NCI-H2081 treated with DMSO at 0.1 percent for 48 hours (cell line): ENCODE measurements at places on chromosomes 12 and 14.
A peak's percentile ranks its signal among the peaks of the same experiment; 100 is the strongest.

DNA sequence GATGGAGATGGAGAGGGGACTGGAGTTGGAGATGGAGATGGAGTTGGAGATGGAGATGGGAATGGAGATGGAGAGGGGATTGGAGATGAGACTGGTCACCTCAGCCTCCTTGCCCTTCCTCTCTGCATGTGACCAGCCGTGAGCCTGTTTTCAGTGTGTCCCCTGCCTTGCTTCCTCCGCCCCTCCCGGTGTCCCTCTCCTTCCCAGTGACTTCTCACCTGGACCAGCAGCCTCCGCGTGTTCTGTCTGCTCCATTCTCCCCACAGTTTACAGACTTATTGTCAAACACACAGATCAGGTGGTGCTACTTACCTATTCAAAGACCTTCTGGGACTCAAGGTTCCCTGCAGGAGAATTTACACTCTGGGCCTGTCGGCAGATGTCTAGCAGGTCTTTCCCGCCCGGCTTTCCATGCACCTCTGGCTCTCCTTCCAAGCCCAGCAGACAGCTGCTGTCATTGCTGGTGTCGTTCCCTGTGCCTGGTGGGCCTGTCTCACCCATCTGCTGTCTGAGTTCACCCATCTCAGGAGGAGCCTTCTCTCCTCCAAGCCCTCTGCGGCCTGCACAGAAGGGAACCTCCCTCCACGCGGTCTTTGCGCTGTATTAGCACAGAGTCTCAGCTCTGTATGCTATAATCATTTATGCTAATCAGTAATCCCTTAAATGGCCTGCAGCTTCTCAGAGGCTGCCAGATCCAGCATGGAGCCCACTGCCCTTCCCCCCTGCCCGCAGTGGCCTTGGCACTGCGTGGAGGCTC, 62.1 kb downstream of the ADGRD1 start:
- DNase-seq: no peak

- no peak for DNase-seq
These were observed 172.4 kb downstream of the EMP1 start for GRCh38 chr12:13368971-13369370.

DNA sequence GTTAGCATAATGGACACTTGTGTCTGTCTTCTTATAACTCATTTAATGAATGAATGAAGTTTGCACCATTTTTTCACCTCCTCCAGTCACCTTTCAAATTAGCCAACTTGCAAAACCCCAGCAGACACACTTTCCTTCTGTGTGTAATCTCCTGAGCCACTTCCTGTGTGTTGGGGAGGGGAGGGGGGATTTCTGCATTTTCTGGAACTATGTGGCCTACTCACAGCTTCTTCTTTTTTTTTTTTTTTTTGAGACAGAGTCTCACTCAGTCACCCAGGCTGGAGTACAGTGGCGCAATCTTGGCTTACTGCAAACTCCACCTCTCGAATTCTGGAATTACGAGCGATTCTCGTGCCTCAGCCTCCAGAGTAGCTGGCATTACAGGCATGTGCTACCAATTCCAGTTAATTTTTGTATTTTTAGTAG, 4.1 kb upstream of the SERPINA1 start:
- no peak for DNase-seq

- no peak for DNase-seq
These were observed 623.1 kb upstream of the LRFN5 start for GRCh38 chr14:40983604-40984003.

GRCh38 chr12:62263966-62264365, 3.8 kb downstream of the USP15 start:
- no peak for DNase-seq

DNA sequence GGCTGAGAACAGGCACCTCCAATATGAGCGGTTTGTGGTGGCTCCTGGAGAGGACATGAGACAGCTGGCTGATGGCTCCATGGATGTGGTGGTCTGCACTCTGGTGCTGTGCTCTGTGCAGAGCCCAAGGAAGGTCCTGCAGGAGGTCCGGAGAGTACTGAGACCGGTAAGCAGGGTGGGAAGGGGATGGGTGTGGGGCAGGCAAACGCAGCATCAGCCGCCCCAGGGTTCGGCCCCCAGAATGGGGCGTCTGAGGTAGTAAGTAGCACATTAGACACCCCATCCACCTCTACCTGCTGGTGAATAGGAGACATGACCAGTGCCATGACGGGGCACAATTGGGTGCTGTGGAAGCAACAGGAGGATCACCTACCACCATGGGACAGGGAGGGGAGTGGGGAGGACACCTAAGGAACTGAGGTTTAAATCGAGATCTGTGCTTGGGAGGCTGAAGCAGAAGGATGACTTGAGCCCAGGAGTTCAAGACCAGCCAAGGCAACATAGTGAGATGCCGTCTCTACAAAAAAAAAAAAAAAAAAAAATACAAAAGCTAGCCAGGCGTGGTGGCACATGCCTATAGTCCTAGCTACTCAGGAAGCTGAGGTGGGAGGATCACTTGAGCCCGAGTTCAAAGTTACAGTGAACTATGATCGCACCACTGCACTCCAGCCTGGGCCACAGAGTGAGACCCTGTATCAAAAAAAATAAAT, 25.5 kb downstream of the ITGA7 start:
- DNase-seq: no peak

DNA sequence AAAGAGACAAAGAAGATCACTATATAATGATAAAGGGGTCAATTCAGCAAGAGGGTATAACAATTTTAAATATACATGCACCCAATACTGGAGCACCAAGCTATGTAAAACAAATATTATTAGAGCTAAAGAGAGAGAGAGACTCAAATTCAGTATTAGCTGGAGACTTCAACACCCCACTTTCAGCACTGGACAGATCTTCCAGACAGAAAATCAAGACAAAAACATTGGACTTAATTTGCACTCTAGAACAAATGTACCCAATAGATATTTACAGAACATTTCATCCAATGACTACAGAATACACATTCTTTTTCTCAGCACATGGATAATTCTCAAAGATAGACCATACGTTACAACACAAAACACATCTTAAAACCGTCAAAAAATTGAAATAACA, 81.0 kb downstream of the KLHL28 start:
- DNase-seq: no peak

DNA sequence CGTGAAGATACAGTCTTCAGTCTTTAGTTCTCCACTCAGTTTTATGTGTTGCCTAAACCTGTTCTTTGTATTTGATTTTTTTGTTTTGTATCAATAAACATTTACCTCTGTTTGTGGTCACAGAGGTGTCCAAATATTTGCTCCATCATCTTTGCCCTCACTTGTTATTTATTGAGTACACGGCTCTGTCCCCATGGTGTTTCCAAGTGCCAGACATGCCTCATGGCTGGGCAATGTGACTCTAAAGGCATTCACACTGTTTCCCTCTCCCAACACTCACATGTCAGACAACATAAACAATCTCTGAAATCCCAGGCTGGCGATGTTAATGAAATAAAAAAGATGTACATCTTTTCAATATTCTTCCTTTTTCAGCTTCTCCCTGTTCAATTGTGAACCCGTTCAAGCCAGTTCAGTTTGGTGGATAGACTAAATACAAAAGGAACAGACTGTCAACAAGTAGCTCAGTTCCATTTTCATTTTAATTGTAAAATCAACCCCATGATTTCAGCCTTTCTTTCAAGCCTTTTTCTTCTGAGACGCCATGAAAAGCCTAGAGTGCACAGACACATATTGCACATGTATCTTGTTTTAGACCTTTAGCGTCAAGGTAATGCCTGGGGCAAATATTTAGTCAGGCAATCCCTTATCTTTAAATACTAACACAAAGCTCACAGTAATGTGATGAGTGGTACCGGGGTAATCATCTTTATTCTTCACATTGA, 680.7 kb downstream of the GALC start:
- DNase-seq: no peak

DNA sequence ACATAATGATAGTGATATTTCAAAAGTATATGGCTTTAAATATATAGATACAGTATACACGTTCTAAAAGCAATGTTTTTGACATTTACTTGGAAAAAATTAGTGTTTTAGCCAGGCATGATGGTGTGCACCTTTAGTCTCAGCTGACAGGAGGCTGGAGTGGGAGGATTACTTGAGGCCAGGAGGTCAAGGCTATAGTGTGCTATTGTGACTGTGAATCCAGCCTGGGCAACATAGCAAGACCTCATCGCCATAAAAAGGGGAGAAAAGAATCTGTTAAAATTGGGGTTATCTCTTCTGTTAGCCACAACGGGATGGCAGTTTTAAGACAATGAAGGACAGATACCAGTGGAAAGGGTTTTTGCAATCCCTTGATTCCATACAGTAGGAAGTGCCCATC, 95.2 kb downstream of the PLEKHA5 start:
- no peak for DNase-seq

DNA sequence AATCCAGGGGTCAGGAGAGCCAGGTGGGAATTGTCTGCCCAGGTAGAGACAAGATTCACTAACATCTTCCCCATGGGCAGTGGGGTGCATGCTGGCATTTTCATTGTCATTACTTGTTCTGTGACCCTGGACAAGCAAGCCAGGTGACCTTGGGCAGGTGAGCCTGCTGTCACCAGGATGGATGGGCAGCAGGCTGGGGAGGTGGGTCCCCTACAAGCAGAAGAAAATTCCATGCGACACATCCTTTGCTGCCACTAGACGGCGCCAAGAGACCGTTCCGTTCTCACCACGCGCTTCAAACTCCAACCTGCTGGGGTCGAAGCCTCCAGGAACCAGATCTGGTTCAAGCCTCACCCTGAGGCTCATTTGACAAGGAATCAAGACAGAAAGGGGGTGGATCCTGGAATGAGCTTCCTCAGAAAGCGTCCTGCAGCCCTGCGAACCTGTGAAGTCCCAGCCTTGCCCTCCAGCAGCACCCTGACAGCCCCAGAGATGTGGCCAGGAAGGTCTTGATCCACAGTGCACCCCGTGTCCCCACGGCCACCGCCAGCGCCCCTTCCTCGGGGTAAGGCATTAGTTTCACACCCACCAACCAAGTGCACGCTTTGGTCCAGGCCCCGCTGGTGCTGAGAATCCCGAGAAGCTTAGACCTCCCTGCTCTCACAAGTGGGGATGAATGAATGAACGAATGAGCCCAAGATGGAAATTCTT, 3.2 kb upstream of the DYNC1H1 start:
- peak; percentile 69 for DNase-seq

DNA sequence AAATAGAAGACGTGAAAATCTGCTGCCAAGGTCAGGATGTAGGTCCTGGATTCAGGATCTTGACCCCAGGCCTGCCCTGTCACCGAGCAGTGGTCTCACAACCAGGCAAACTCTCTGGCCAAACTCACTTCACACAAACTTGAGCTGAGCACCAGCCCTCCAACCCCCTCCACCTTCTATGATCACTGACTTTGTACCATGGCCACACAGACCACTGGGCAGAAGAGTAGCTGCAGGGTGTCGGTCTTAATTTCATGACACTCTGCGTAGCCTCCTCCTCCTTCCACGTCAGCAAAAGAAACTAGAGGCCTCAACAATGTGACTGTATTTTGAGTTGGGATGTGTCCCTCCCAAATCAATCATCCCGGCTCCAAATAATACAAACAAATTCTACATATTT, 7.2 kb upstream of the TBX3 start:
- DNase-seq: no peak

- DNase-seq: no peak
These were observed 60.4 kb downstream of the SOX5 start for GRCh38 chr12:23889069-23889440.

GRCh38 chr12:90069711-90070110, 361.1 kb upstream of the ATP2B1 start:
- DNase-seq: no peak

DNA sequence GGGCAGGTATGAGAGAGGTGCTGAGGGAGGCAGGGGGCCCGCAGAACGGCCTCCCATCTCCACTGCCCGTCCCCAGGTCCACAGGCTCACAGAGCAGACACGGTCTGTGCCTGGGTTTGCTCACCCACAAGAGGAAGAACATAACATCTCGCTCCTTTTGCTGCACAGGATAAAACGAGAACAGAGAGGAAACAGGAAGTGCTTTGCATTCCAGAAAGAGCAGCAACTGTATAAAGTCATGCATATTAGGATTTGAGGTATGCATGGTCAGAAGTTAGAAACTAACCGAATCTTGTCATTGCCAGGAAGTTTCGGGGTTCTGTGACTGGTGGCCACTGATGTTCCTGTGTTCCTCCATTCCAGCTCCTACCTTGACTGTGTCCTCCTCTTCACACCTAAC, 25.0 kb downstream of the NTF3 start:
- DNase-seq: no peak

GRCh38 chr14:70808416-70809224, 693 bp downstream of the MAP3K9 start:
- DNase-seq: no peak

DNA sequence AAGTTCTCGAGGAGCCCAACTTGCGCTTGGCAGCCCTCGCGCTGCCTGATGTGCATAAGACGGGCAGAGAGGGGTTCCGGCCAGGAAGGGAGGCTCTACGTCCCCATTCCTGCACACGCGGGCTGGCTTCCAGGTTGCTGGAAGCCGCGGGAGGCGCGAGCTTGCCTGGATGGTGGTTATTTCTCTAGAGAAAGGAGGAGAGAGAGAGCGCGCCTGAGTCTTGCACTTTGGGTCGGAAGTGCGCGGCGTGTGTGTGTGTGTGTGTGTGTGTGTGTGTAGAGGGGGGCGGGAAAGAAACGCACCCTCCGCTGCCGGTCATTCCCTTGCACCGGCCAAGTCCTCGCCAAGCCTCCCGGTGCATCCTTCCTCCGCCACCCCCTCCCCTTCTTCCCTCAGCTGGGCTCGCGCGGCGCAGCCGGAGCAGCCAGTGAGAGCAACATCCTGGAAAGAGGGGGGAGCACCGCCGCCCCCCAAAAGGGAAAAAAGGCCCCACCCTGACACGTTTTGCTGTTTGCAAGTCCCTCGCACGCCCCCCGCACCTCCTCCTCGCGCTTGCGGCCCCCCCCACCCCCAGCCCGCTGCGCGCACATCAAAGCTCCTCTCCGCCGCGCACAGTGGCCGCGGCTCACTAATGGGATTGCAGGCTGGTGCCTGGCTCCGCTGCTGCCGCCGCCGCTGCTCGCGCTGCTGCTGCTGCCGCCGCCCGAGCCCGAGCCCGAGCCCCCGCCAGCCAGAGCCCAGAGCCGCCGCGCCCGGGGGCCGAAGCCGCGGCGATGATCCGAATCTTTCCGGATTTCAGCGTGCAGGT, 4.4 kb upstream of the NPAS3 start:
- DNase-seq: no peak

- no peak for DNase-seq
These were observed 111.9 kb downstream of the STAB2 start for GRCh38 chr12:103698752-103699560.

- DNase-seq: no peak
These were observed 20.7 kb downstream of the CLSTN3 start for GRCh38 chr12:7150841-7151240.

GRCh38 chr12:92300777-92301176, 155.1 kb upstream of the BTG1 start:
- no peak for DNase-seq

- no peak for DNase-seq
These were observed 3.0 kb upstream of the KRT6A start for GRCh38 chr12:52496054-52496453.

DNA sequence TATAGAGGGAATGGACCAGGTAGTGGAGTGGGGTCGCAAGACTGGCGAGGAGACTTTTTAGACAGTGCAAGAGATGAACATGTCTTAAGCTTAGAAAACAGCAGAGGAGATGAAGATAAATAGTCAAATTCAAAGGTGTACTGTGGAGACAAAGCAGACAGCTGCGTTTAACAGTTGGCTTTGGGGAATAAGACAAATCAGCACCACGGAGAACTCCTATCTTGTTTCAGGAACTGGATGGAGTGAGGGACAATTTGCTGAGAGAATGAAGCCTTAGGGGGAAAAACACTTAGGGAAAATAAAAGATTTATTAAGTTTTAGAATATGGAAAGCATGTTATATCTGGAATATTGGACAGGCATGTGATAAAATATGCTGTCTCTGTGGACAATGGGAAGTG, 458.8 kb downstream of the GLT1D1 start:
- no peak for DNase-seq
